Left lobe of liver (tissue), 2 donors: ENCODE measurements at places on chromosomes 11 and 22.

- no peak for DNase-seq
Observed at GRCh38 chr11:131254254-131254653, 116.2 kb upstream of the NTM start.

DNA sequence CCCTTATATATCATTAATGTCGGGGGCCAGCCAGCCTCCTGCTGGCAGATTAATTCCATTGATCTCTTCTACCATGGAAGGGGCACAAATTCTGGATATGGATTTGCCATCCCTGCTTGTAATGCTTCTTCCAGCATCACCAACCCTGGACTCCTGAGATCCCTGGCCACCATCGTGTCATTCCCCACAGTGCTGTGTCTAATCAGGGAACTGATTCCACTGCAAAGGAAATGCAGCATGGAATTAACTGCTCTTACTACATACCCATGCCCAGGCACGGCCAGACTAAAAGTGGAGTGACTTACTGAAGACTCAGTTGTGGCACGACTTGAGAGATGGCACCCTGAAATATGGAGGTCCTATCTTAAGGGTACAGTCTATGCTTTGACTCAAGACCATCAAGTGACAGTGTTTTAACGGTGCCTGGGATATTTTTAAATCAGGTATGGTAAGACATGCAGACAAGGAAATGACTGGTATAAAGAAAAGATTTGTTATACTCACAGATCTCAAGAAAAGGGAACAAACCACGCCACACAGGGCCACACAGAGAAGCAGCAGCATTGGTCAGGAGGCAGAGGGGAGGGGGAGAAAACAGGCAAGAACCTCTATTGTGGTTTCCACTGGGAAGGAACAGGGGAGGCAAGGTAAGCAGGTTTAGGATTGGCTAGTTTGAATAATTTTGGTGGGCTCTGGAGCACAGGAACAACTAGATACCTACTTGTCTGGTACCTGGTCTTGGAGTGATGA, 65.1 kb downstream of the IGLL5 start:
- DNase-seq, result no peak

- no peak for DNase-seq
Observed at GRCh38 chr11:44614281-44614775, 48.9 kb downstream of the CD82 start.

- DNase-seq, result no peak
Observed at GRCh38 chr11:68020575-68020974, 9.9 kb upstream of the NDUFS8 start.

DNA sequence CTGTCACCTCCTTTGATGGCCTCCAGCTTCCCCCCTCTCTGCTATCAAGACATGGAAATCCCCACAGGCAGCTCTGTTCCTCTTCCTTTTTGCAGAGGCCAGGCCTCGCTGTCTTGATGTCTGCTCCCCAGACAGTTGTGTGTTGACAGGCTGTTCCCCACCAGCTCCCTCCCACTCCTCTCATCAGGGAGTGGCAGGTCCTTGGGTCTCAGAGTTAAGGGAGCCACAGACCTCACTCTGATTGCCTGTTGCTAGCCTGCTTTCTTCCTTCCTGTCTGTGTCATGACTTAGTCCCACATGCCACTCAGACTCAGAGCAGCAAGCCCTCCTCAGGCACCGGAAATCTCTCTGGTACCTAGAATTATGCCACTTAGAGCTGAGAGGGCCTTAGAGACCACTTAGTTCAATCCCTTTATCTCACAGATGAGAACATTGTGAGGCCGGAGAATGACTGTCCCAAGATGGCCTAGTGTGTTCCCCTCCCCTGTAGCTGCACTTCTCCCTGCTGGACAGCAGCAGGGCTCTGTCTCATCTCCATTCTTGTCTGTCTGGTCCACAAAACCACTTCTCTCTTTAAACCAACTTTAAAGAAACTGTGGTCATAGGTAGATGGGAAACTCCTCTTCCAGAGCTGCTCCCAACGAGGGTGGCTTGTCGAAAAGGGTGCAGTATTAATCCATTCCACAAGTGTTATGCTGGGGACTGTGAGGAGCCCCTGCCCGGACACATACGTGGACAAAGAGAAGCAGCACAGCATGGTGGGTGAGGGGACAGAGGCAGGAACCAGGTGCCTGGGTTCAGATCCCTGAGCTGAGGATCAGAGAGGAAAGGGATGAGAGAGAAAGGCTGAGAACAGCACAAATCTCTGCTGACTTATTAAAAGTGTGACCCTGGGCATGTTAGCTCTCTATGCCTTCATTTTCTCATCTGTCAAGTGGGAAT, 4.2 kb downstream of the AMPD3 start:
- no peak for DNase-seq

DNA sequence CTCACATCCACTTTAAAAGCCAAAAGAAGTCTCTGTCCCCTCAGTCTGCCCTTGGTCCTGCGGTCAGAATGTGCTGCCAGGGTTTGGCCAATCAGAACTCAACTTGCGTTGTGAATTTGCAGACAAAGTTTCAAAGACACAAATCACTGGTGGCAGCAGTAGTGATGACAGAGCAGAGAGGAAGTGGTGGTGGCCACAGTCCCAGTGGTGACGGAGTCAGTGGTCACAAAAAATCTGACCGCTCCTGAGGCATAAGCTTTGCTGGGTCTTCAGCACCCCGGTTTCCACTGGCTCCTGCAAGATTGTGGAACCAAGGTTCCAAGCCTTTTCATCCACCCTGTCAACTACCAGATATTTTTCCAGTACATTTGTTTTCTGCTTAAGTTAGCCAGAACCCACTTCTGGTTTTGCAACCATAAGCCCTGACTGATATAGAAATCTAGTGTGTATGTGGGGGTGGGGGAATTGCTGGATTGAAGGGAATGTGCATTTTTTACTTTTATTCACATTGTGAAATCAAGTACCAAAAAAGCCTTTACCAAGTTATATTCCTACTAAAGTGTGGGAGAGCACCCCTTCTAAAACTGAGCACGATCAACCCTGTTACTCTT, 112.3 kb downstream of the TMPRSS5 start:
- DNase-seq, result no peak

DNA sequence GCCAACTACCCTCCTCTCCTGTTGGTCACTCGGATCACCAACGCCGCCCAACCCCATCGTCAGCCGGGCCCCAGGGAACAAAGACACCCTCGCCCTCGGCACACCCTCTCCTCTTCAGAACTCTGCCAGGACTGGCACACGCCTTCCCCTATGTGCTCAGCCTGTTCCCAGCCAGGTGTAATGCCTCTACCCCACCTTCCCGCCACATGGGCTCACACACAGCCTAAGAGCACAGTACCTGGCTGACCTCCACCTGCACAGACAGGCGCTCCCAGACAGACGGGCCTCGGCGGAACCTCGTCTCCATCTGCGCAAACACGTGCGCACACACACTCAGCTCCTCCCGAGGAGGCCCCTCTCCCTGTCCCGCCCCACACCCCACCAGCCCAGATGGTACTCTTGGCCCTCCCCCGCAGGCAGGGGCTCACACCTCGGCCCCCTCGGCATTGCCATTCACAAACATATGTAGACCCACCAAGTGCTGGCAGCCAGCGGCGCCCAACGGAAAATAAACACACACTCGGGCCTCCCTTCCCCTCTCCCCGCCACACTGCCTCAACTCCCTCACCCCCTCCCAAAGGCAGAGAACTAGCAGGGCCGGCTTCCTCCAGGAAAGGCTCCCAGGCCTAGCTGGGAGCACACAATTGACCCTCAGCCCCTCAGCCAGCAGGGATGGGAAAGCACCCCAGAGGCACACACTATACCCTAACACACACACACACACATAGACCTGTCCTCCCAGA, 8.5 kb downstream of the ELFN2 start:
- DNase-seq, result no peak

DNA sequence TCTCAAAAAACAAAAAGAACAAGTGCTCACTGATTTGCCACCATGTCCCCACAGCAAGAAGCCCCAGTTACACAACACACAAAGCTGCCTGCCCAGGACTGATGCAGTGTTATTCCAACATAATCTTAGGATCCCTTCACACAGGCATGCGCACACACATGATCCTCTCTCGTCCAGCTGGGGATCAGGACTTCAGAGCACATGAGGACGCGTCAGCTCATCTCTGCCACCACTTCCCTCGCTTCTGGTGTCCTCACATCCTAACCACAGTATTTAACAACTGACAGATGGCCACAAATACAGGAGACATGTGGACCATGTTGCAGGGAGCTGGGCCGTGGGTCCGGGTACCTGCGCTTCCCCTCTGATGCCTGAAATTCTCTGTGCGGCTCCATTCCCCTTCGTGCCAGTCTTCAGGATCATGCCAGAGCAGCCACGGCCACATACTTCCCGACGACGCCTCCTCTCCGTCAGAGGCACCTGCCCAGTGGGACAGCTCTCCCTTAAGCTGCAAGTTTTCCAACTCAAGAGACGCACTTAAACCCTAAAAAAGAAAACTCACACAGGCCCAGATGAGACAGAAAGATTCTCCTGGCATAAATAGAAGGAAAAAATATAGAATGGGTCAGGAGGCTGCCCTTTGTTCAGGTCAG, 68.3 kb downstream of the PACSIN2 start:
- DNase-seq, result no peak

- DNase-seq, result no peak
Observed at GRCh38 chr11:58058276-58059006, 27.7 kb downstream of the OR6Q1 start.

- DNase-seq, result no peak
Observed at GRCh38 chr11:43541993-43542392, 138.5 kb upstream of the HSD17B12 start.

DNA sequence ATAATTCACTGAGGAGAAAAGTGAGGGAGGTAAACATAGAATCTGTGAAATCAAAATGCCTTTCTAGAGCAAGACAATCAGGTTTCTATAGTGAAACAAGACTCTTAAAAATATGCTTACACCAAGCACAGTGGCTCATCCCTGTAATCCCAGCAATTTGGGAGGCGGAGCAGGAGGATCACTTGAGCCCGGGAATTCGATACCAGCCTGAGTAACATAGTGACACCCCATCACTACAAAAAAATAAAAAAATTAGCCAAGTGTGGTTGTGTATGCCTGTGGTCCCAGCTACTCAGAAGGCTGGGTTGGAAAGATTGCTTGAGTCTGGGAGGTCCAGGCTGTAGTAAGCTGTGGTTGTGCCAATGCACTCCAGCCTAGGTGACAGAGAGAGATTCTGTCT, 43.2 kb upstream of the ME3 start:
- DNase-seq, result no peak

DNA sequence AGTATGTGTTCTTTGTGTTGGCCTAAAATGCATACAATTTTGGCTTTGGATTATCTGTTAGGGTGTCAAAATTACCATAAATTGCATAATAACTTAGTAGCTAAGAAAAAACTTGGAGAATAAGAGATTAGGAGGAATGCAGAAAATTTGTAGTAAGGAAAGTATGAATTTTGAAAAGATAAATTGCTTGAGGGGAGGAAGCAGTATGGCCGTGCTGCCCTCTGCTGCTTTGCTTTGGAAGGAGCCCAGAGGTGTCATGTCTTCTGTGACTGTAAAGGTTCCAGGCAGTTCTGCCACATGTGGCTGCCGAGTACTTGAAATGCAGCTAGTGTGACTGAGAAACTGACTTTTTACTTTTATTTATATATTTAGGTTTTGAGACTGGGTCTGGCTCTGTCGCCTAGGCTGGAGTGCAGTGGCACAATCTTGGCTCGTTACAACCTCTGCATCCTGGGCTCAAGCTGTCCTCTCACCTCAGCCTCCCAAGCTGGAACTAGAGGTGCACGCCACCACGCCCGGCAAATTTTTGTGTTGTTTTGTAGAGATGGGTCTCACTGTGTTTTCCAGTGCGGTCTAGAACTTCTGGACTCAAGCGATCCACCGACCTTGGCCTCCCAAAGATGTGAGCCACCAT, 1.8 kb downstream of the ADSL start:
- DNase-seq, result no peak

- DNase-seq, result no peak
Observed at GRCh38 chr11:1656670-1657069, 27.1 kb downstream of the KRTAP5-5 start.

GRCh38 chr11:10762913-10763421, 11.9 kb downstream of the CTR9 start:
- DNase-seq, result no peak

GRCh38 chr11:7905549-7905948, 25.5 kb downstream of the OR10A6 start:
- DNase-seq, result no peak

DNA sequence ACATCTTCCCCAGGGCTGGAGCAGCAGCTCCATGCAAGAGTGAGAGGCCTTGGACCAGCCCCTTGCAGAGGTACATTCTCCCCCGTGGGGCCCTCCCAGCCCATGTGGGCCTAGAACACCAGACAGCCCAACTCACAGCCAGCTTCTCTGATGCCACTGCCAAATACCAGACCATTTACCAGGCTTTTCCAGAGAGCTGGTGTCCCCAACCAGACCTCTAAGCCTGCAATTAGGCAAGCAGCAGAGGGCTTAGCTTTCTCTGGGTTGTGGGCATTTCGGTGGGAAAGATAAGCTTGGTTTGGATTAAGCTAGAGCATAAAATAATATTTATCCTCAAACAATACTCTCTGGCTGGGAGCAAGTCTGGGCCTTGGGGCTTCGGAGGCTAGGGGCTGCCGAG, 75.6 kb downstream of the TP53I11 start:
- DNase-seq, result no peak

- DNase-seq, result no peak
Observed at GRCh38 chr11:106917973-106918372, 100.3 kb downstream of the GUCY1A2 start.

DNA sequence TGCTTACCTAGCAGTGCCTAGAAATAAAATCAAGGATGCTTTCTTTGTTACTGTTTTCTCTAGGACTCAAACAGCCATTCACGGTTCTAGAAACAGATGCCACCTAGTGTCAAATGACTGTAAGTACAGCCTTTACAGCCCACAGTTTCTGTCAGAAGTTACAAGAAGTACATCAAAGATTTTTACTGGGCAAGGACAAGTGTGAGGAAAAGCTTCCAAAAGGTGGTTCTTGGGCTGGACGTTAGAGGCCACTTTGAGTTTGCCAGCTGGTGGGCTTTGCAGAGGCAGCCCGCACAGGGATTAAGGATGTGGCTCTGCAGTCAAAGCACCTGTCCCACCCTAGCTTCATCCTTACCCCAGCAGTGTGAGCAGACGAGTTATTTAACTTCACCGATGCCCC, 6.9 kb downstream of the KMT5B start:
- no peak for DNase-seq

DNA sequence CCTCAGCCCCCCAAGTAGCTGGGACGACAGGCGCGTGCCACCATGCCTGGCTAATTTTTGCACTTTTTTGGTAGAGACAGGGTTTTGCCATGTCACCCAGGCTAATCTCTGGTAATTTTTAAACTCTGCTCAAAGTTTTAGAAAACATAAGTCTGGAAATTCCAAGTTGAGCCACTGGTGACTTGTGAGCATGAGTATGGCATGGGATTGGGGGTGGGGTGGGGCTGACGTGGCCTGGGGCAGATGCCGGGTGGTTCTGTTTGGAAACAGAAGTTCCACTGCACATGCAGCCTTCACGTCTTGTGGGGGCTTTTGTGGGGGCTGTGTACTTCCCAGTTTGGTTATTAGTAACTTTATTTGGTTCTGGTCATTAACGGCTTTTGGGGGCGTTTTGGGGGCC, 67.3 kb downstream of the PTPRJ start:
- no peak for DNase-seq

- no peak for DNase-seq
Observed at GRCh38 chr11:73176145-73176873, 34.2 kb upstream of the FCHSD2 start.
